ENCODE measurements at places on chromosomes 7 and 10.
A peak's percentile ranks its signal among the peaks of the same experiment; 100 is the strongest.

- DNase-seq: no peak
Measured at GRCh38 chr10:95169522-95169921, 24.5 kb upstream of the ACSM6 start.

GRCh38 chr10:7563368-7563767 lies 103.4 kb downstream of the ITIH5 start:
- no peak for DNase-seq

GRCh38 chr7:44973610-44974401 lies 5.0 kb downstream of the MYO1G start:
- peak; percentile 57 for DNase-seq

DNA sequence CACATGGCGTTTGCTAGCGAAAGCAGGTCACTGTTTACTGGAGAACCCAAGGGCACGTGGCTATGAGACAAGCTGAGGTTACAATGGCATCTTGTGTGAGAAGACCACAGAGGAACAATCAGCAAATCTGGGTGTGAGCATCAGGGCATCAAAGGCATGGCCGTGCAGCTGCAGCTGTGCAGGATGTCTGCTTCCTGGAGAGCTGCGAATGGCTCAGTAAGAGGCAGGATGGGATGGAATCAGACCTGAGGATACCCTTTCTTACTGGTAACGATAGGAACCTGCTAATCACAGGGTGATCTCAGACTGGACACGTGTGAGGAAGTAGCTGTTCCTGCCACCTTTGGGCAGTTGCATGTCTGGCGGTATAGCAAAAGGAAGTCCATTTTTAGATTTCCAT lies 119.5 kb downstream of the RNF216 start:
- no peak for DNase-seq

DNA sequence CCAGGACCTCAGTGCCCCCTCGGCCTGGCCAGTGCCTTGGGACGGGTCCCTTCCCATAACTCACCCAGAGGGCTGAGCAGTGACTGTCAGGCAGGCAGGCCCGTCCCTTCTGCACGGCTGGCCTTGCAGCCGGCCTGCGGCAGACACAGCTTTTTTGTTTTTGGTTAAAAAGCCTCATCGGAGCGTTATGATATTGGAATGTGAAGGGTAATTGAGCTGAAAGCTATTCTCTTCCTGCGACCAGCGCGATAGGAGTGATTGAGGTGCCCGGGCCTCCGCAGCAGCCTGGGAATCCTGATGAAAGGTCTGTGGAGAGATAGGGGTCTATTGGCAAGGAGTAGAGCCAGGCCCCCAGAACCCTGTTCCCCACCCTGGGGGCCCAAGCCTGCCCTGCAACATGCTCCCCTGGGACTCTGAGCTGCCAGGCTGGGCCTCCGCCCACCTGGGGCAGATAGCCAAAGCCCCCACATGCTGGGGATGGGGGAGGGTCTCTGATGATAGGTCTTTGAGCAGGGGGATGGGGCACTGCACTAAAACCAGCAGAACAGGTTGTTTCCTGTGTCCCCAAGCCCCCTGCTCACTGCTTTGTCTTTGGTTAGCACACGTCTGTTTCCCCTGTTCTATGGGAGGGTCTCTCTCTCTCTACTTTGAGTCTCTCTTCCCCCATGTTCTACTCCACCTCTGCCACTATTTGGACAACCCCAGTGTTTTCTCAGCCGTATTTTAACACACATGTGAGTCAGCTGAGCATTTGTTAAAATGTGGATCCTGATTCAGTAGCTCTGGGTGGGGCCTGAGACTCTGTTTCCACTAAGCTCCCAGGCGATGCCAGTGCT lies 131.9 kb downstream of the CDH23 start:
- no peak for DNase-seq

DNA sequence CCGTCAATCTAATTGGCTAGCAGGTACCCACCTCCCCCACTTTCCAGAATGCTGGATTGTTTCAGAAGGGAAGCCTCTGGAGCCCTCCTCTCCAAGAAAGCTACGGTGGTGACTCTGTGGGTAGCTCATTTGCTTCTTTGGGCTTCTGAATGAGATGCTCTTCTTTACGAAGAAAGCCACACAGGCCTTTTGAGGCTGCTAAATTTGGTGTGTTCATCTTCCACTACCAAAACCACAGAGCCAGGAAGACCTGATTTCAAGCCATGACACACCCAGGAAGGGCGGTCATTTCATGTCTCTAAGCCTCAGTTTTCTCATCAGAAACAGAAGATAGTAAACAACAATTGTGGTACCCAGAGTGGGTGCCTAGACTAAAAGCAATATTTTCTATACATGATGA lies 901.2 kb downstream of the KCNMA1 start:
- no peak for DNase-seq

DNA sequence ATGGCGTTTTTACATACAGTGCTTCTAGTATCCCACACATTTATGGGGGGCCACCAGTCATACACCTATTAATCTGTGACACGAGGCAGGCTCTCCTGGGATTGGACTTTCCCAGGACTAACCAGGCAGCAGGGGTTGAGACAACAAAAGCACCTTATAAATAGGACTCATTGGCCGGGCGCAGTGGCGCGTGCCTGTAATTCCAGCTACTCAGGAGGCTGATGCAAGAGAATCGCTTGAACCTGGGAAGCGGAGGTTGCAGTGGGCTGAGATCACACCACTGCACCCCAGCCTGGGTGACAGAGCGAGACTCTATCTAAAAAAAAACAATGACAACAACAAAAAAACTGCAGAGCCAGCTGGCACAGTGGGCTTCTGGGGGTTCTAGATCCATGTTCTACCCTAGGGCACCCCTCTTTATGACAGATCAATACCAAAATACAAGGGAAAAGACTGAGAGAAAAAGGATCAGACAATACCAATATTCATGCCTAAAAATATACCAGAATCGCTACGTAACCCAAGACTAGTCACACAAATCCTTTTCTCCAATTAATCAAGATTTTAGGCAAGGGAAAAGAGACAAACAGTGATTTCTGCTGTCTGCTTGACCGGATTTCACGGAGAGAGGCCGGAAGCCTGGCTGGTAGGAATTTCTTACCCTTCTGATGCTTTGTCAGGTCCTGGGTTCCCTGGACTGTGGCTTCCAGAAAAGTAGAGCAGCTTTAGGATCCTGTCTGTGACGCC lies 98.4 kb upstream of the CCNY start:
- DNase-seq: no peak

DNA sequence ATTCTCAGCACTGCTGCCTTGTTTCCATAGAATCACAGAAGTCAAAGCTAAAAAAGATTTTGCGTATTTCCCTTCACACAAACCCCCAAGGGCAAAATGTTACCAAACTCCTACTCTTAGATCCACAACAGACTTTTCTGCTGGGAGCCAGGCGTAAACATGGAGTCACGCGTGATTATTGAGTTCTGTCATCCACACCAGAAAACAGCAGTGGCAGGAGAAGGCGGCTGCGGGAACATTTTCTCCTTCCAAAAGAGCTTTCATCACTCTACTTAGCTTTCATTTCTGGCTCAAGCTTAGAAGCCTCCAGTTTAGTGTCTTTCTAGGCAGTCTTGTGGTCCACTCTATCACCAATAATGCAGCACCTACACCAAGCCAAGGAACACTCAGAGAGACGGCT lies 712.9 kb upstream of the NRP1 start:
- no peak for DNase-seq

DNA sequence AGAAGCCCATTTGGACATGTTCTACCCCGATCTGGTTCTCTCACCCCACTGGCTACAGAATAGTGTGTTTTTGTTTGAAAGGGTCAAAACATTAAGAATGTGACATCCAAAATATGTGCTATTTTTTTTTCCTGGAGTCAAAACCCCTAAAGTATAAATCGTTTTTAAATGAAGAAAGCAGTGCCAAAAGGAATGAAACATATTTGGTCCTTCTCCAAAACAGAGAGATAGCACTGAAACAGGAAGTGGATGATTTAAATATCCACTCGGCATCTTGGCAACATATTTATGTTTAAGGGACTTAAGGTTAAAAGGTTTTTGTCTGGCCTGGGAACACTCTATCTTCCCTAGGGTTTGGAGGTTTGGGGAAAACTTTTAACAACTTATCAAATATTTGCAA lies 32.3 kb downstream of the CALD1 start:
- DNase-seq: no peak

DNA sequence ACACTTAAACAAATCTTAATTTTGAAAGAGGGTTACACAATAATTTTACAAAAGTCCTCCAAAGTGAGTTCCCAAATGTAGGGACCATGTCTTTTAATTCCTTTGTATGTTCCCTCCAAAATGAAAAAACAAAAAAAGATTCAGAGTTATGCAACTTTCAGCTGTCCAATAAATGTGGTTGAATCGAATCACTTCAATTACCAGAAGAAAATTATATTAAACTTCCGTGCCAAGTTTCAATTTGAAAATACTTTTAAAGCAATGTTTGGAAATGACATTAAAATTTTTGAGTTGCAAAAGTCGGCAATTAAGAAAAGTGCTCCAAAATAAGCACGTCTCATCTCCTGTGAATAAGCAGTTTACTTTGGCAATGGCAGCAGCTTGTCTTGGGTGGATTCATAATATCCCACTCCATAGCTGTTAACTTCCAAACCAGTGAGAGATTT lies 60.3 kb upstream of the C1GALT1 start:
- no peak for DNase-seq

- DNase-seq: no peak
Measured at GRCh38 chr10:124315591-124316270, 103.0 kb downstream of the OAT start.

GRCh38 chr10:114767986-114768821 lies 53.4 kb upstream of the FHIP2A start:
- DNase-seq: no peak

DNA sequence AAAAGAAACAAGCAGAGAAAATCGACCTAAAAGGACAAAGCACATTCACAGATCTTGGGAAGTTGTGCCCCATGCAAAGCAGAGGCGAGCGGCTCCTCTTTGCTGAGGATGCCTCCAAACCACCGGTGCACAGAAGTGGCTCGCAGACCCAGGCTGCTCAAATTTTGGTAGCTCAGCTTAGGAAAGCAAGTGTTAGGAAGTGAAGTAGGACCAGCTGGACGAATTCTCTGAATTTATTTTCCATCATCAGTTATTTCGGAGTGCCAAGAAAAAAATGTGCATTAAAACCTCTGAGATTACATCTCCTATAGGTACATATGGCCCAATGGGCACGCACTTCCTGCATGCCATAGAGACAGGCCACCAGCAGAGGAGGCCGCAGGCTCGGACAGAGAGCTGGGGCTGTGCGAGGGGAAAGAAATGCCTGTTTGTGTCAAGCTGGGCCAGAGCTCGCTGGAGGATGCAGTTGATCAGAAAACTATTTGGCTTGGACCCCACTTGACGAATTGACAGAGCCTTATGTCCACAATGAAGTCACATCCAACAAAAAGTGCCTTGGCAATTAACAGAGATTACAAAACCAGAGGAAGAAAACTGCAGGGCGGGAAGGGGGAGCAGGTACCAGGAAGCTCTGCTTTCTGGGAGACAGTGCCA lies 122.3 kb upstream of the LYZL2 start:
- peak; percentile 48 for DNase-seq

- no peak for DNase-seq
Measured at GRCh38 chr7:35249537-35249907, 4.4 kb downstream of the TBX20 start.

DNA sequence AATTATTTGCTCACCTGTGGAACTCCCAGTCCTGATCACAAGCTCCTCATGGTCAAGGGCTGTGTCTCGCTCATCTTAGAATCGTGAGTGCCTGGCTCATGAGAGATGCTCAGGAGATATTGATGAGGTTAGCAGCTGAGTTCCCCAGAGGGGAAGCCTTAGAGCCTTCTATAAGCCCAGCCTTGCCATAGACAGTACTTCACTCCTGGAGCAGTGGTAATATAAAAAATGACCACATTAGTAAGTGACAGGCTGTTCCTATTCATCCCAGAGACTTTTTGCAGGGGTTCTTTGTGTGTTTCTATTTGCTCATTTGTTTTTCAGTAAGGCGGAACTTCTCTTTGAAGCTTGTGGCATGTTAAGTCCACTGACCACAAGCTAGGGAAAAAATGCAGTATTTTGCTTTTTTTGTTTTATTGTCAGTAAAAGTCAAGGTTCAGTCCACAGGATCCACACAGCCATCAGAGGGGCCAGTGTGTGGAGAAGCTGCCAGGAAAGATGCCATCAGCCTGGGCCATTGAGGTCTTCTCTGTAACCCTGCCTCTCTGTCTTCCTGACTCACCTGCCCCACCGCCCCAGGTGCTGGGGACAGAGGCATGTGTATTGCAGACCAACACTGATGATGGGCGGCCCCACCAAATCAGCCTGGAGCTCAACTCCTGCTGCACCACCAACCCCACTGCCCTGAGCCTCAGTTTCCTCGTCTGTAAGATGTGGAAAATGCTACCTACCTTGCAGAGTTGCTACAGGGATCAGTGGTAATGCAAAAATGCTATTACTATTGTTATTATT lies 36.4 kb upstream of the JCAD start:
- no peak for DNase-seq

DNA sequence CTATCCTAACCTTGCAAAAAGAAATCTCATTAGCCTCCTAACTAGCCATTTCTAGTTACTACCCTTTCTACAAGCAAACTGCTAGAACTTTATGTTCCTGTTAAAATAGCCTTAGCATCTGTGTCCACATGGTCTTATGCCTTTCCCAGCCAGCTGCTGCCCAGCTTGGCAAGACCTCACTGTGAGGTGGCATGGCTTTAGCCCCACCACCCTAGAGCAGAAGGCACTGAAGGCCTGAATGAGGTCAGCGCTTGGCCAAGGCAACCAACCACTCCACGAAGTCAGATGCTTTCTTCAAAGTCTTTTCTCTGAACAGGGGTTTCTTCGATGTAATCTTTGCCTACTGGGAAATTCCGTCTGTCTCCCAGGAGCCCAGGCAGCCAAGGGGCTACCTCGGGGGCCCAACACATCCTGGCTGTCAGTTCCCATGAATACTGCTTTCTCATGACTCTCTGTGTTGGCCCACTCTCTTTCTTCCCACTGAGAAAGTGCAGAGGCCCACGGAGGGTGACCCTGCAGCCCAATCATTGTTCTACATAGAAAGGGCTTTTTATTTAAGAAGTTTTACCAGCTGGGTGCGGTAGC lies 41.6 kb downstream of the POLR3A start:
- DNase-seq: no peak

DNA sequence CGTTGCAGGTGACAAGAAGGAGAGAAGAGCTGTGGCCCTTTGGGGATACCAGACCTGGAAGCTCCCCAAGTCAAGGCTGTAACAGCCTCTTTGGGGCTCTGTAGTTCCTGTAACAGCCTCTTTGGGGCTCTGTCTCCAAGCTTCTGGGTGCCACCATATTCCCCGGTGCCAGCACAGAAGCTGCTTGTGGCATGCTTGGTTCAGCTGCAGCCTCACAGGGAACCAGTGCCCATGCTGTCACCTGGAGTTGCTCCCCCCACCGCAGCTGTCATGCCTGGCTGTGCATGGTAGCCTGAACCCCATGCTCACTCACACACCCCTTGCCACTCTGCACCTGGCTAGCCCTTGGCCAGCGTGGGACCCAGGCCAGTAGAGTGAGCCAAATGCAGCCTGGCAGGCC lies 109.1 kb downstream of the ELAPOR2 start:
- no peak for DNase-seq
